ENCODE measurements at places on chromosomes 11 and 22.

- DNase-seq, result no peak
Observed at GRCh38 chr11:13140028-13140870, 131.1 kb downstream of the RASSF10 start.

DNA sequence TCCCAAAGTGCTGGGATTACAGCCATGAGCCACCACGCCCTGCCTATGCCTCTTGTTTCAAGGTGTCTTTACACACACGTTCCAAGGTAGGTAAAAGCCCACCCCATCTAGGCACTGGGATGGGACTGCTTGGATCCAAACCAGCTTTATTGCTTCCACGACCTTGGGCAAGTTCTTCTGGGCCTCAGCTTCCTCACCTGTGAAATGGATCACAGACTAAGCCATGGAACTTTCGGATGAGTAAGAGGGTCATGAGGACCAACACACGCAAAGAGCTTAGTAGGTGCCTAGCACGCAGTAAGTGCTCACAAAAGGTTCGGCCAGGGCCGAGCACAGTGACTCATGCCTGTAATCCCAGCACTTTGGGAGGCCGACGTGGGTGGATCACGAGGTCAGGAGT, 15.6 kb downstream of the RHOD start:
- DNase-seq, result no peak

DNA sequence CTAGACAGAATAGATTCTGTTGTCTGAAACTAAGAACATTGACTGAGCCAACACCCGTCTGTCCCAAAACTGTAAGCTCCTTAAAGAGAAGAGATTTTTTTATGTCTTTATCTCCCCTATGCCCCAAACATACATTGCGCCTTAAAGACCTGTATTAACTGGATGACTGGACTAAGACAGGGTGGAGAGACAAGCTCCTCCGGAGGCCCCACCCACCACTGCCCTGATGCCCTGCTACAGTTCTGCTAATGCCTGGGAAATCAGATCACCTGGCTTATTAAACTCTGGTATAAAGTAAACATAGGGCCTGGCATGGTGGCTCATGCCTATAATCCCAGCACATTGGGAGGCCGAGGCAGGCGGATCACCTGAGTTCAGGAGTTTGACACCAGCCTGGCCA, 203.7 kb downstream of the TENM4 start:
- no peak for DNase-seq

DNA sequence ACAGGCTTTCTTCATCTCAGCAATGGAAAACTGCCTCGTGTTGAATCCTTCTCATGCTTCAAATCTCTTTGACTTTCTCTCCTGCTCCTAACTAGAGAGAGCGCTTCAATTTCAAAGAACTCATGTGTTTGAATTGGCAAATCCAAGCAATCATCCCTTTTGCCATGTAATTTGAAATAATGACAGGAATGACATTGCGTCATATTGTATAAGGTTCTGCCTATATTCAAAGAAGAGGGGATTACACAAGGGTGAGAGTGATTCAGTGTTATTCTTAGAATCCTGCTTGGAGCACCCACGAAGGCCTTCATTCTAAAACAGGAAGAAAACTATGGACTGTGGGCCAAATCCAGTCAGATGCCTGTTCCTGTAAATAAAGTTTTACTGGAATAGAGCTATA, 720.6 kb downstream of the JRKL start:
- no peak for DNase-seq
